Inflammatory macrophage (primary cell): ENCODE measurements at places on chromosomes 13 and 19.

- DNase-seq, result no peak
These were observed 67.9 kb downstream of the ATP11A start for GRCh38 chr13:112757759-112758086.

- DNase-seq, result no peak
These were observed 70.2 kb upstream of the STK24 start for GRCh38 chr13:98647121-98647520.

GRCh38 chr13:77036279-77036678 is 9.3 kb upstream of the FBXL3 start:
- no peak for DNase-seq

- no peak for DNase-seq
These were observed 25.6 kb upstream of the PCCA start for GRCh38 chr13:100063333-100063732.

DNA sequence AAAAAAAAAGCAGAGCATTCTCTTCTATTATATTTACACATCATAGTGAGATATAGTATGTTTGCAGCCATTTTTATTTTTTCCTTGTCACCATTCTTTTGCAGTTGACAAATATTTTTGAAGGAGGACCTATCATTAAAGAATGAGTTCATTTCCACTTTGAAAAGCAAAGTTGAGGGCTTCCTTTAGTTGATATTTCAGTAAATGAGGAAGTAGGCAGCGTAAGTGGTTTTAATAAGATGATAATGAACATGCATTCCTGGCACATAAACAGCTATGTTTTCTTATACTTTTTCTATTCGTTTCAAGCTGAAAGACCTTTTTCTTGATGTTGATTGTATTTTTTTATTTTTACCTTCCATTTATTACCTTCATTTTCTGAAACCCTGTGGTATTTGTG is 66.2 kb downstream of the ZMYM2 start:
- DNase-seq, result no peak

DNA sequence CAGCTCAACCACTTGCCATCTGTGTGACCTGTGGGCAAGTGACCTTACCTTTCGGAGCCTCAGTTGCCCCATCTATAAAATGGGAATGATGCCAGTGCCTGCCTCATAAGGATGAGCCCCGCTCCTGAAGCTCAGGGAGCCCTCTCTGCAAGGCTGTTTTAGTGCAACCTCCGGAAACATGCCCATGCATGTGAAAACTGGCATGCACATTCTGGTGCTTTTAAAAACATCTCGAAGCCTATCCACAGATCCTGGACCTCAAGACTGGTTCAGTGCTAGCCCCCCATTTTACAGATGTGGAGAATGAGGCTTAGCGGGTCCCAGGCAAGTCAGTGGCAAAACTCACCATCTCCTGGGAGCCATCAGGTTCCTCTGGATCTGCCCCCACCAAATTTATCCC is 5.6 kb downstream of the CADM4 start:
- DNase-seq, result no peak

DNA sequence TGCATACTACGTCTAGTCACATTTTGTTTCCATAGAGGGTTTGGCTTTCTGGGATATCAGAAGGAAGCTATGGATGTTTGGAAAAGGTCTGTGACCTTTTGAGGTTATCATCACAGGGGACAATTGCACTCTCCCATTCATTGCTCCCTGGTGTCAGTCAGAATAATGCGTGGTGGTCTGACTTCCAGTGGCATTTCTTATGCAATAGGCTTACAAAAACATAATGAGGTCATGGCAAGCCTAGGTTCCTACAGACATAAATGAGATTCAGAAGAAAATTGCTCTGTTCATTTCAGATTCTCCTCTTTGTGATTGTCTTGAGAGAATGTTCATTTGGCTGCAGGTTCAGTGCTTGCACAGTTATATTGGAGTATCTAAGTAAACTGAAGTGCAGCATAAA is 54.6 kb downstream of the ARHGAP35 start:
- DNase-seq, result peak; percentile 19

GRCh38 chr19:3459089-3459881 is 21.0 kb downstream of the SMIM24 start:
- peak; percentile 26 for DNase-seq

- DNase-seq, result no peak
These were observed 2.9 kb downstream of the SLC7A9 start for GRCh38 chr19:32866564-32867265.

GRCh38 chr19:17599780-17600179 is 44.3 kb downstream of the COLGALT1 start:
- no peak for DNase-seq

DNA sequence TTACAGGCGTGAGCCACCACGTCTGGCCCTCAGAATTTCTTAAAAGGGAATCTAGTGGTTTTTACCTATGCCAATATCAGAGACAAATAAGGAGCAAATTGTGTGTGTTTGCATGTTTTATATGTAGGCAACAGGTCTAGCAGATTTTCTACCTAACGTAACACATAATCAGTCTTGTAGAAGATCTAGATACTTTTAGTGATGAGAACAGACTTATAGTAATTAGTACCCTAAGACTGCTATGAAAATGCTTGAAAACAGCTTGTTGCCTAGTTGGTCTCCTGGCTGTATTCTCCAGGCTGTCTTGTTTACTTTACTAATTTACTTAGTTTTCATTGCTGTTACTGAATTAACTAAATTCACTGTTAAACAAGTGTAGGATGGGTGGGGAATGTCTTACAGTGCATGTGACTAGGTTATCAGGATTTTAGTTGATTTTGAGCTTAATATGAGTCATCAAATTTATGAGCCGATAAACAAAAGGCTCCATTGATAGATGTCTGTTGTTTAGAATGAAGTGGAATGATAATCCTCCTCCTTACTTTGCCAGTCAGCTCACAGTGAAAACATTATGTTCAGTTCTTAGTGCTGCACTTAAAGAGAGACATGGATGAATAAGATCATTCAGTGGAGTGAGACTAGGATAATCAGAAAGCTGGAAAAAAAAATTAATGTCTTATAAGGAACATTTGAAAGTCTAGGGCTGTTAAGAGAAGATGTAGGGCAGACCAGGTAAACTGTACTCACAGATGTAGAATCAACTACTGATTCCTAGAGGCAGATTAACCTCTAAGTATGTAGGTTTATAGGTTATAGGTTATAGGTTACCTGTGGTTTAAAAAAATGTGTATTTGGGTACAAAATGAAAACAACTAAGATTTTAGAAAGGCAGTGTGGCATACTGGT is 22.4 kb downstream of the GTF2F2 start:
- DNase-seq, result no peak

- no peak for DNase-seq
These were observed 3.3 kb downstream of the NANOS2 start for GRCh38 chr19:45911291-45911690.

DNA sequence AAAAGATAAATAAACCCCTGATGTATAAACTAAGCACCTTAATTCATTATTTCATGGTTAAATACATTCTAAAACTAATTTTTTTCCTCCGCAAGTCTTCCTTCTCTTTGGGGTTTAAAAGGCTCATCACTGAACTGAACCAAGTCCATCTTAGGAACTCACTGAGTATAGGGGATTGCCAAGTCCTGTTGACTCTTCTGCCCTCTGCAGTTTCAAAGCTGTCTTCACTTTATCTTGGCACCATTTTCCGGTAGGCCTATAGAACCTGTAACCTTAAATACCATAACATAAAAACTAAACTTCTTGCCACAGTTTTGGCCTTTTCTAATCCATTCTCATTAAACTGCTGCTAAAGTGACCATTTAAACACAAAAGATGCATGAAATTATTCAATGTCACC is 66.5 kb upstream of the USPL1 start:
- peak; percentile 6 for DNase-seq

- DNase-seq, result no peak
These were observed 12.2 kb upstream of the TM9SF2 start for GRCh38 chr13:99489028-99489427.

DNA sequence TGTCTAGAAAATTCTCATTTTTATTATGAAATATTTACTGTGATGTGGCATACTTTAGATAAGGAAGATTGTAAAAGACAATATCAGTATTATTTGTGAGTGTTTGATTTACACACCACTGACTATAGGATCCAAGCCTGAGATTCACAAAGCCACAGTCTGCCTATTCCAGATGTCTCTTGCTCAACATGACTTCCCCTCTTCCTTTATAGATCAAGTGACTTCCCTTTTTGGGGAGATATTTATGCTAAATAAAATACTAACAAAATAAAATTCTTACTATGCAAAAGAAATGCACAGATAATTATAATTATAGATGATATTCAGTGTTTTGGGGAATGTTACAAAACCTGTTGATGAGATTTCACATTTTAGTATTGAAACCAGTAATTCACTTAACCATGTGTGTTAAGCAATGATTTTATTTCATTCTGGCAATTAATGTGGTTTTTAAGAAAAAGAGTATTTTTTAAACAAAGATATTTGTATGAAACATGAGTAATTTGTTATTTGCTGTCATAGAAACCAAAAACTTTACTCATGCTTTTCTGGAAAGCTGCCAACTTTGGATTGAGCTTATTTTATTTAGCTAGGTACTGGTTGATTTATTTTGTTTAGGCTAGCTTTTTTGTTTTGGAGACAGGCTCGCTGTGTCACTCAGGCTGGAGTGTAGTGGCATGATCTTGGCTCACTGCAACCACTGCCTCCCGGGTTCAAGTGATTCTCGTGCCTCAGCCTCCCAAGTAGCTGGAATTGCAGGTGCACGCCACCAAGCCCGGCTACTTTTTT is 13.7 kb upstream of the GPR183 start:
- peak; percentile 83 for DNase-seq

DNA sequence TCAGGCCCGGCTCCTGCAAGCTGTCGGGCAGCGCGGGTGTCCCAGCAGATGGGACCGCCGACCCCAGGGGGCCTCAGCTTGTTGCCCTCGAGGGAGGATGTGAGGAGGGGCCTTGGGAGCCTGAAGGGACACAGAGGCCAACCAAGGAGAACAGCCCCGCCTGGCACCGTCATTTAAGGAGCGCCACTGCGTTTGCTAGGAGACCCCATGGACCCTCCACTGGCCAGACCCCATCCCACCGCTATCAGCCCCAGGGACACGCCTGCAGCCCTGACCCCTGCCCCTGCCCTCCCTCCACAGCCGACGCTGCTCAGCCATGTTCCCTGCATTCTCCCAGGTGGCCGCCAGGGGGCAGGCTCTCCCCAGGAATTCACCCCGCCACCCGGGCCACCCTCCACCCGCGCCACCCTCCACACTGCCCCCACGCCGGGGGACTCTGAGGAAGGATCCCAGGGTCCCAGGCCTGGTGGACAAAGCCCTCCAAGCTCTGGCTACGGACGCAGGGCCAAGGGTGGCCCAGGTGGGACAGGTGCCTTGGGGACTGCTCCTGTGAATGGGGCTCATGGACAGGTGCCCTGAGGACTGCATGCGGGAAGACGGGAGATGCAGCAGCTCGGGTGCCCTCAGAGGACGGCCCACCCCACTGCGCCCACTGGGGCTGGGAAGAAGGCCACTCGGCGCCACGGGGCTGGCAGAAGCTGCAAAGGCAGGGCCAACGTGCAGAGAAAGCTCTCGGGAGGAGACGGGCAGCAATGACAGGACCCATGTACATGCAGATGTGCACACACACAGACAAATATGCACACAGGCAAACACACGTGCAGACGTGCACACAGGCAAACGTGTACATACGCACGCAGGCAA is 34.4 kb downstream of the PIP5K1C start:
- DNase-seq, result peak; percentile 18

DNA sequence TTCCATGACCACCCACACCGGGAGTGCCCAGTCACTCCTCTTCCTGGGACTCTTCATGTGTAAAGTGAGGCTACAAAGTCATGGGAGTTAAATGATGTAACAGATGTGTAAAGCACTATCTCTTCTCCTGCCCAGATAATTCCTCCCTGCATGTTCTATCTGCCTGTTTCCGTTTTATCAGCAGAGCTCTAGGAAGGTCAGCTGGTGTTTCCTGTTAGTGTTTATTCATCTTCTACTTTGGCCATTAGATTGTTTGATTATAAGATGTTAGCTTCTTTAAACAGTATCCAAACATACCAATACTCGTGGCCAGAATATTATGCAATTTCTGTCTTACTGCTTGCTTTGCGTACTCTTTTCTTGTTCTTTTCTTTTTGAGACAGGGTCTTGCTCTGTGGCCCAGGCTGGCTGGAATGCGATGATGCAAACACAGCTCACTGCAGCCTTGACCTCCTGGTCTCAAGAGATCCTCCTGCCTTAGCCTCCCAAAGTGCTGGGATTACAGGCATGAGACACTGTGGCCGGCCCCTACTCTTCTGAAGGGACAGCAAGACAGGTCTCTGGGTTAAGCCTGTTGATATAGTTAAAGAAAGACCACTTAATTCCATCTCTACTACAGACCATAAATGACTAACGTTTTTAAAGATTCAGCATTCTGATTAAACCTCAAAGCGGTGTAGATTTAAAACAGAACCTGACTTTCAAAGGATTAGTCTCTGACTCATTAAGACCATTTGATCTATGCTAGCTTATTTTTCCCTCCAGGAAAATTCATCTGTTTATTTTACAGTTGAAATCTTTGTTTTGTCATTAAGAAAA is 97.4 kb upstream of the AKAP11 start:
- no peak for DNase-seq

DNA sequence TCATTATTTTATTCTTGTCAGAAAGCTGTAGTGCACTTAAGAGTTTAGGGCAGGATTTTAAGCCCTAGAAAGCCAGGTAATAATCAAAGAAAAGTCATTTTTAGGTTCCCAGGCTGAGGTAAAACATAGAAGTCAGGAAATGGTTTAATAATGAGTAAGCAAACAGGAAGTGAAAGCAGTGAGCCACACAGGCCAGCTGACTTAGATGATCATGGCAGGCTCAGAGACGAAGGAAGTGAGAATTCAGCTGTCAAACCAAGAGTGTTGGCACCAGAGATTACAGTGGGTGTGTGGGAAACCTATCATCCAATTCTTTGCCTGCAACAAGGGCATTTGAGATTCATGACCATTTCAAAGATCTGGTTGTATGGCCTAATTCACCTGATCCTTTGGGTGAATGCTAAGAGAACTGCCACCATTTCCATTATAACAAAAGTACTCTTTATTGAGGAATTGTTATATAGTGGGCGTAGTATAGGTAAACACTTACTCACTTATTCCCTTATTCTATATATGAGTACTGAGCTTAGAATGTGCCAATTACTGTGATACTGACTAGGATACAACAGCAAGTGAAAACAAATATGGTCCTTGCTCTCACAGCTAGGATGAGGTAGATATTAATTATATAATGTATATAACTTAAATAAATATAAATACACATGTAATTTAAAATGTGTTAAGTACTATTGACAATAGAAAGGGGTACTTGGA is 103.7 kb upstream of the EDNRB start:
- peak; percentile 83 for DNase-seq

DNA sequence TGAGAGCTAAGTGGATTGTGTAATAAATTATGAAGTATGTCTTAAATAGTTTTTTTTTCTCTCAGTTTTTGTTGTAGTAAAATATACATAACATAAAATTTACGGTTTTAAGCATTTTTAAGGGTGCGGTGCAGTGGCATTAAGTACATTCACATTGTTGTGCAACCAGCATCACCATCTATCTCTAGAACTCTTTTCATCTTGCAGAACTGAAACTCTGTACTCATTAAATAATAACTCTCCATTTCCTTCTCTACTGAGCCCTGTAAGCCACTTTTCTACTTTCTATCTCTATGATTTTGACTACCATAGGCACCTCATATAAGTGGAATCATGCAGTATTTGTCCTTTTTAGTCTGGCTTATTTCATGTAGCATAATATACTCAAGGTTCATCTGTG is 87.1 kb downstream of the GJA3 start:
- DNase-seq, result peak; percentile 48
